ENCODE measurements at places on chromosomes 13 and 19. TPM values are rescaled to one million over a fixed set of nuclear protein-coding genes. Genes with fewer than 3 reads are reported as not detected.
A peak's percentile ranks its signal among the peaks of the same experiment; 100 is the strongest.

- no peak overlapping the region for H3K4me3 ChIP-seq
- DNase-seq, result no peak
- peaks cover 3% of the 10 kb centered on the region for H3K27me3 ChIP-seq
- no peak overlapping the region for H3K27ac ChIP-seq
- peaks cover 17% of the 10 kb centered on the region for H3K4me1 ChIP-seq
These were observed 55.1 kb downstream of the GPR180 start for GRCh38 chr13:94656766-94657165.

DNA sequence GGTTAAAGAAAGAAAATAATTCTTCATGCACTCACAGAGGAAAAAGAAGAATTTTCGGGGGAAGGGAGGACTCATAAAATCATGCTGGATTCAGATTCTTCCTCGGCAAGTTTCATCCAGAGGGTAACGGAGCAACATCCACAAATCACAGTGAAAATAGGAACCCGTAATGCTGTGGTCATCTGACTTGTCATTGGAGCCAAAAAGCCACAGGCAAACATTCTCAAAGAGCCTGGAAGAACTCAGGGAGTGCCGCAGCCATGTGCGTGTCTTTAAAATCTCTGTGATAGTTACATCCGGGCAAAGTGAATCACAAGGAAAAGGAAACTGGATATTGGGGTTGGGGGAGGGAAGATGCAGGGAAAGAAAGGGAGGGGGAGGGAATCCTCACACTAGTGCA lies 33.0 kb upstream of the VSTM2B start:
- H3K27ac ChIP-seq, result no peak overlapping the region
- no peaks in the 10 kb centered on the region for H3K36me3 ChIP-seq
- H3K4me1 ChIP-seq, result no peaks in the 10 kb centered on the region
- no peak overlapping the region for H3K4me3 ChIP-seq
- no peak for DNase-seq
- peaks cover 49% of the 10 kb centered on the region for H3K27me3 ChIP-seq

DNA sequence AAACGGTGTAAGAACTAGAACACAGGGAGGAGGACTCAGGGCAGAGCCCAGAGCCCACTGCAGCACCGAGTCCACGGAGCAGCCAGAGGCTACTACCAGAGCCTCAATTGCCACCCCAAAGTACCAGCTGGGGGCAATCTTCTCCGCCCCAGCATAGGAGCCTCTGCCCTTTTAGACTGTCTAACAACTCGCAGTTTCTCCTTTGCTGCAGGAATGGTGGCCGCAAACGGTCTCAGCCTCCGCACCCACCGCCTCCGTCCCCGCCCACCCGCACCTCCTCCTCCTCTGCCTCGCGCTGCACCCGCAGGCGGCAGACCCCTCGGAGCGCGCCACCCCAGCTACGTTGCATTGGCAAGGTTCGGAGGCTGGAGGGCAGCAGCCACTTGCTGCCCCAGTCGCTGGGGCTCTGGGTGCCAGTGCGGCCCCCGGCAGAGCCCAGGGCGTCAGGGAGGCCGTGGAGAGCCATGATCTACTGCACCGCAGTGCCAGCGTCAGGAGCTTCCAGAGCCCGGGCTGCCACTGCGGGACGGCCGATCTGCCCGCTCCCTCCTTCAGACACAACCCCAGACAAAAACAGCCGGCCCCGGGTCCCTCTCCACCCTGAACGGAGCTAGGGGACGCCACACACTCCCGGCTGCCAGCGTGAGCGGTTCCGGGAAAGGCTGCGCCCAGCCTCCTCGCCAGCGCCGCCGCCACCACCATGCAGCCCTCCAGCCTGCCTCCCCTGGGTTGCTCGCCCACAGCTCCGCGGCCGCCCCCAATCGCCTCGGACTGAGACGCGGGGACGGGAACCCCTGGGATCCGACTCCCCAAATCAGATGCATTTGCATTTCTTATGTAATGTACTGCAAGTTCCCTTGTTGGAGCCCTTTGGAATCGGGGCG lies 1.8 kb downstream of the FGF14 start:
- H3K36me3 ChIP-seq, result no peaks in the 10 kb centered on the region
- peaks cover 27% of the 10 kb centered on the region for H3K4me1 ChIP-seq
- H3K27me3 ChIP-seq, result peaks cover 87% of the 10 kb centered on the region
- H3K4me3 ChIP-seq, result peak overlapping the region; percentile 91
- DNase-seq, result no peak

GRCh38 chr13:93805736-93806135 lies 579.1 kb downstream of the GPC6 start:
- H3K27me3 ChIP-seq, result no peaks in the 10 kb centered on the region
- peaks cover 26% of the 10 kb centered on the region for H3K4me1 ChIP-seq
- no peaks in the 10 kb centered on the region for H3K36me3 ChIP-seq
- H3K27ac ChIP-seq, result no peak overlapping the region

DNA sequence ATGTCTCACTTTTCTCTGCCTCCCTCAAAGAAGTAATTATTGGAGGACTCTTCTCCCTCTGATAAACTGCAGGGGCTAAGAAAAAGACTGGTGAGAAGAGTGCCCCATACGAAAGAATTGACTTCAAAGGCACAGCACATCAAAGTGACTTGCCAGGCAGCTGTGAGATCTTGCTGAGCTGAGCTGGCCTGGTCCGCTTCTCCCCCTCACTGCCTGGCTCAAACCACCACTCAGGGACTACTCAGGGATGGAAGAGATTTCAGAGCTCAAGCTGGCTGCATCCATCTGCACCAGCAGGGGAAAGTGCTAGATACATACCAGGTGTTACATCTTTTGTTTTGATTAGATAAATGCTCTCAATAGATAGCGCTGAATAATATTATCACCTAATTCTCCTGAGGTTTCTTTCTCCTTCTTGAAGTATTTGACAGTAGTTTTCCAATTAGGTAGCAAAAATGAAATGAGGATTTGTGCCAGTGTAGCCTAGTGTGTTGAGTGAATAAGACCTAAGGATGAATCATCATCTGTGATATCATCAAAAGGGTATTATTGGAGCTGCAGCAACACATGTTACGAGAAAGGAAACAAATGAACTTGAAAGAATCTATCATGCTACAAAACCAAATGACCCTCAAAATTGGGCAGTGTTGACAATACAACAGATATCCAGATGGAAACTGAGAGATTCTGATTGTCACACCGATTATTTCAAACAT lies 379.8 kb downstream of the TBC1D4 start:
- H3K4me1 ChIP-seq, result peaks cover 22% of the 10 kb centered on the region
- peaks cover 3% of the 10 kb centered on the region for H3K36me3 ChIP-seq
- DNase-seq, result no peak
- H3K4me3 ChIP-seq, result no peak overlapping the region
- H3K27ac ChIP-seq, result peak overlapping the region; percentile 63

The HIPK4 gene
- total RNA-seq, result 0.30 TPM
